ENCODE measurements at places on chromosomes 3 and 15.

GRCh38 chr3:151460228-151460627, 633 bp downstream of the IGSF10 start:
- no peak for DNase-seq

- no peak for DNase-seq
Measured at GRCh38 chr3:188673646-188674186, 498.1 kb upstream of the TPRG1 start.

- no peak for DNase-seq
Measured at GRCh38 chr3:30681649-30682211, 75.3 kb downstream of the TGFBR2 start.

- no peak for DNase-seq
Measured at GRCh38 chr3:77256584-77257503, 216.9 kb downstream of the ROBO2 start.

GRCh38 chr3:34141841-34142337, 343.5 kb downstream of the PDCD6IP start:
- DNase-seq, result no peak

All from CD4-positive, alpha-beta T cell treated with Interleukin-6 at 100 ng/mL for 8 hours (primary cell).